Right ventricle myocardium superior (tissue), 1 donor: ENCODE measurements at places on chromosomes 4 and X. TPM values are rescaled to one million over a fixed set of nuclear protein-coding genes. Genes with fewer than 3 reads are reported as not detected.
A peak's percentile ranks its signal among the peaks of the same experiment; 100 is the strongest.

DNA sequence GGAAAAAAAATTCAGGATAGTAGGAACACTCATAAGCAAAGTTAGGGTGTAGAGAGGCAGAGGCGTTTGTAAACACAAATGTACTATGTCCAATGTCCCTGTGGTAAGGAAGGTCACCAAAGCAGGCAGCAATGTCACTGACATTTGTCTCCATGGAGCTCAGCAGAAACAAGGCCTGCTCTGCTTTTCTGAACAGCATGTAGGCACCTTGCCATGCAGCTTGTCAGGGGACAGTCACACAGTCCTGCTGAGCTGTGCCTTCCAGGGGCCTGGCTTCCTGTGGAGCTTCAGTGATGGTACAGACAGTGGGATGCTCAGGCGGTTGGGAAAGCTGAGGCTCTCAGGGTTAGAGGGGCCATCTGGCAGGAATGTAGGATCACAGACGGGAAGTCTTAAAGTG lies 74.5 kb upstream of the HS3ST1 start:
- peak; percentile 73 for DNase-seq

GRCh38 chrX:17375637-17376430 lies 834 bp downstream of the NHS start:
- peak; percentile 52 for DNase-seq

DNA sequence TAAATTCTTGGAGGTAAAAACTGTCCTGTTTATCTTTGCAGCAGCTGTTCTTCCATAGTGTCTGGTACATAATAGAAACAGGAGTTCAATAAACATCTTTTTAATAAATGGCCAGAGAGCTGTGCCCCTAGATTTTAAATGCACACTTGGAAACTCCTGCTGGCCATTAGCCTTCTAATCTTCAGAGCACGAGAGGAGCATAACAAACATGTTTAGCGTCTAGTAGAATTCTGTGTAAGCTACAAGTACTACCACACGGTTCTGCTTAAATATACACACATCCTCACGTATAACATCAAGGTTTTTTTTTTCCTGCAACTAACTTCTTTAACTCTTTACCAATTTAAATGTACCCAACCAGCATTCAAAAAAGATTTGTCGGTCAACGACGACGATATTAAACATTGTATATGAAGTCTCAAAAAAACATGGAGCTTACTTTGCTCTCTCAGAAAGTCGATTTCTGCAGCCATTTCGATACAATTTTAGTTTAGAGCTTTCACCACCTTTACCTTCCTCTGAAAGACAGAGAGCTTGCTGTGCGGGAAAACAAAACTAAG lies 628 bp downstream of the SCLT1 start:
- no peak for DNase-seq

The CXorf38 gene
- total RNA-seq: 4.8 TPM

DNA sequence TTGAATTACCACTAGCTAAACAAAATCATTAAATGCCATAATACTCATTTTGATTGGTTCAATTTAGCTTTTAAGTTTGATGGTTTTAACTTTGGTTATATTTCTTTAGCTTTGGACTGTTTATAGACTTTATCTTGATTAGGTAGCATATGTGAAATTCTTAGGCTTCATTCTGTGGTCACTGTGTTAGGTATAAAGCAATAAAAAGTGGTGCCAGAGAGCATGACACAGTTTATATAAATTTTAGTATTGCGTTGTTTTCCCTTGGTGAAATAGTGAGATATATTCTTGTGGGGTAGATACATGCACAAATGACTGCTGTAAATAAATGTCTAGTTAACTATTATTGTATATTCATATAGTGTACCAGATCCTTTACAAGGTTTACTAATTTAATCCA lies 474.2 kb upstream of the GRID2 start:
- DNase-seq: no peak

- no peak for DNase-seq
Observed at GRCh38 chr4:55912249-55912648, 36.5 kb upstream of the CEP135 start.

The ETDB gene
- not detected for total RNA-seq

DNA sequence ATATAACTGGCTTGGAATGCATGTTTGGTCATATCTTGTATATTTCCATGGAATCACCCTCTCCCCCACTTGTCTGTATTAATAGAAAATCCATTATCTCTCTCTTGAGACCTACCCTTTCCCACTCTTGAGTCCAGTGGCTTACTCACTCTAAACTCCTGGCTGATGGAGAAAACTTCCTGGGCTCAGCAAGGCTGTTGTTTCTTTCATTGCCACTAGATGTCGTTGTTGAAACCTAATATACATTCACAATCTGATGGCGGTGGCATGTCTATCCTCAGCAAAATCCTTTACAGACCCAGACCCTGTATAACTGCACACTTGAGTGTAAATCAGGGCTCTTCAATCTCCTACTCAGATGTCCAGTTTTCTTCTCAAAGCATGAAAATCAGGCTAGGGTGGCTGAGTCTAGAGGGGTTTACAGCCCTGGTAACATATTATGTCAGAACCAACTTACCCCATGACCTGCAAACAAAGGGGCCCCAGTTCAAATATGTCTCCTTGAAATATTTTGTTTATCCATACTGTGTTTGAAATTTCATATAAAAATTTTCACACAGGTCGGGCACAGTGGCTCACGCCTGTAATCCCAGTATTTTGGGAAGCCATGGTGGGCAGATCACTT lies 70.0 kb upstream of the FAM241A start:
- no peak for DNase-seq

The C4orf50 gene
- not detected for total RNA-seq

The DIPK2B gene
- total RNA-seq: 17.8 TPM

GRCh38 chr4:70754990-70755688 lies 33.4 kb downstream of the RUFY3 start:
- no peak for DNase-seq

- no peak for DNase-seq
Observed at GRCh38 chr4:160044693-160045092, 941.8 kb downstream of the RAPGEF2 start.

DNA sequence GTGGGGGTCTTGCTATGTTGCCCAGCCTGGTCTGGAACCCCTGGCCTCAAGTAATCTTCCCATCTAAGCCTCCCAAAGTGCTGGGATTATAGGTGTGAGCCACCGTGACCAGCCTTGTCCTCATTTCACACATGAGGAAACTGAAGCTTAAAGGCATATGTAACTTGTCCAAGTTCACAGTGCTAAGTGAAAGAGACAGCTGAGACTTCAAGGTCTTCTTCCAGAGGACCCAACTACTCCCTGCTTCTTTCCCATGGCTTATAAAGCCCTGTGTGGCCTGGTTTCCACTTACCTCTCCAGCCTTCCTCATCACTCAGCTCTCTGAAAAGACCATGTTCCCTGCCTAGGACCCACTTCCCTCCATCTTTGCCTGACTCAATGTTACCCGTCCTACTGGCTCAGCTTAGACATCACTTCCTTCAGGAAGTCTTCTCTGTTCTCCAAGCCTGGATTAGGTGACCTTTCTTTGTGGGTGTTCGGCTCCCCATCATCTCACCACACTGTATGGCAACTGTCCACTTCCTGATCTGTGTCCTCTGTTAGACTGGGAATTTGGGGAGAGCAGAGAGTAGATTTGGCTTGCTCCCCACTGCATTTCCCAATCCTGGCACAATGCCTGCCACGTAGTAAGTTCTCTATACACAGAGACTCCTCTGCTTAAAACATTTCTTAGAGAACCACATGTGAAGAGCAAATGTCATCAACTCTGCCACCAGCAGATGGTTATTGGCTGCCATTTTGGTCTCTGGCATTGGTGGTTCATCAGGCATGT lies 30.4 kb upstream of the LAMP2 start:
- DNase-seq: no peak

DNA sequence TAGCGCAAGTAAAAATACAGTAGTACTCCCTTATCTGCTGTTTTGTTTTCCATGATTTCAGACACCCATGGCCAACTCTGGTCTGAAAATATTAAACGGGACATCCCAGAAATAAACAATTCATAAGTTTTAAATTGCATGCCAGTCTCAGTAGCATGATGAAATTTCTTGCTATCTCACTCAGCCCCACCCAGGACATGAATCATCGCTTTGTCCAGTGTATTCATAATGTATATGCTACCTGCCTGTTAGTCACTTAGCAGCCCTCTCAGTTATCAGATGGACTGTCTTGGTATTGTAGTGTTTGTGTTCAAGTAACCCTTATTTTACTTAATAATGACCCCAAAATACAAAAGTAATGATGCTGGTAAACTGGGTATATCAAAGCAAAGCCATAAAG lies 158.2 kb upstream of the DDIT4L start:
- DNase-seq: no peak

DNA sequence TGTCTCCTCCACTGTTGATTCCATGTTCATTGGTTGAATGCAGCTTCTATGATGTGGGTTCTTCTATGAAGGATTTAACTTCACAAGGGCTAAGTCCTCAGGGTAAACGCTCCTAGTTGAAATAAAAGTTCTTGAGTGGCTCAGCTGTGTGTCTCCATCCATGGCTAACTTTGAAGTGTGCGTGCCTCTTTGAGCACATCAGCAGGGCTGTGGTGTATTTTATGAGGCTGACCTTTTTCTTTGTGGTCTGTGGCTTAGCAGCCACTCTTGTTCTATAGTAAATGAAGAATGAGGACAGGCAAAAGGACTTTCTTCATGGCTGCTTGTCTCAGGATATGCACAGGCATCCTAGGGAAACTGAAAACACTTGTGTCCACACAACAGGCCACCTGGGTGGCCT lies 88.5 kb downstream of the KIT start:
- no peak for DNase-seq

DNA sequence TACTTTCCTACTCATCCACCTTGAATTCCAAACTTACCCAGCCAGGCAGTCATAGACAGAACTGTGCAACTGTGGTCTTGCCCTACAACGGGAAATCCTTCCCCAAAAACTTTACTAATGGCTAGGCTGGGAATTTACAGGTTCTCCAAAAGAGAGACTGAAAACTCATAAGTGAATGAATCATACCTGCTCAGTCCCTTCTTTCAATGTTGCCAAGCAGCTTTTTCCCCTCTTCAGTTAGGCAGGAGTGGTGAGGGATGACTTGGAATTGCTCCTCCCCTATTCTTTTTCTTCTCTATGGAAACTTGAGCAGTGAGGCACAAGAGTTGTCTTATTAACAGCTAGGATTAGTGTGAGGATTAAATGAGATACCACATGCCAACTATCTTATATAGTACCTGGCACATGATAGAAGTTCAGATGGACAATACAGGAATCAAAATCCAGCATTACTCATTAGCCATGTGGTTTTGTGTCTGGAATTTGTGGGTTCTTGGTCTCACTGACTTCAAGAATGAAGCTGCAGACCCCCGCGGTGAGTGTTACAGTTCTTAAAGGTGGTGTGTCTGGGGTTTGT lies 105.9 kb downstream of the TEX13A start:
- no peak for DNase-seq

DNA sequence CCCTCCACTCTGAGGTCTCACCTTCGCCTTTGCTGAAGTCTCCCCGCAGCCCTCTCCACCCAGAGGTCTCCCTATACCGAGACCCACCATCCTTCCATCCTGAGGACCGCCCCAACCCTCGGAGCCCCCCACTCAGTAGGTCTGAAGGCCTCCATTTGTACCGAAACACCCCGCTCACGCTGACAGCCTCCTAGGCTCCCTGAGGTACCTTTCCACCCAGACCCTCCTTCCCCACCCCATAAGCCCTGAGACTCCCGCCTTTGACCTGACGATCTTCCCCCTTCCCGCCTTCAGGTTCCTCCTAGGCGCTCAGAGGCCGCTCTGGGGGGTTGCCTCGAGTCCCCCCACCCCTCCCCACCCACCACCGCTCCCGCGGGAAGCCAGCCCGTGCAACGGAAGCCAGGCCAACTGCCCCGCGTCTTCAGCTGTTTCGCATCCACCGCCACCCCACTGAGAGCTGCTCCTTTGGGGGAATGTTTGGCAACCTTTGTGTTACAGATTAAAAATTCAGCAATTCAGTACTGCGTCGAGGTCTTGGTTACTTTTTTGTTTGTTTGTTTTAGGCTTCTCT lies 5.0 kb downstream of the SOD3 start:
- DNase-seq: peak; percentile 53

The MTNR1A gene
- total RNA-seq: not detected

DNA sequence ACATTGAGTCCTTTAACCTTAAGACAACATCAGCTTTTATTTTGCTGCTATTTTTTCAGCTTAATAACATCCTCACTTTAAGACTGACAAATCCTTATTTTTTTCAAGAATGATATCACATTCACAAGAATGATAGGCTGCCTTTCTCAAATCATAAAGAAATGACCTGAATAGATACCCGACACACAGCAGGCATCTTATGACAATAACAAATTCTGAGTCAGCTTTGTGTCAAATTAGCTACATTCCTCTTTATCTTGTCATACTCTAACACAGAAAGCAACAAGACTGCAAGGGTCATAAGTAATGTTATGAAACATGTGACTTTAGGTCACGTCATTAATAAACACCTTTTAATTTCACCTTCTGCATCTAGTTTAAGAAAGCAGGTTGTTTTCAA lies 2387.6 kb downstream of the PCDH7 start:
- no peak for DNase-seq

DNA sequence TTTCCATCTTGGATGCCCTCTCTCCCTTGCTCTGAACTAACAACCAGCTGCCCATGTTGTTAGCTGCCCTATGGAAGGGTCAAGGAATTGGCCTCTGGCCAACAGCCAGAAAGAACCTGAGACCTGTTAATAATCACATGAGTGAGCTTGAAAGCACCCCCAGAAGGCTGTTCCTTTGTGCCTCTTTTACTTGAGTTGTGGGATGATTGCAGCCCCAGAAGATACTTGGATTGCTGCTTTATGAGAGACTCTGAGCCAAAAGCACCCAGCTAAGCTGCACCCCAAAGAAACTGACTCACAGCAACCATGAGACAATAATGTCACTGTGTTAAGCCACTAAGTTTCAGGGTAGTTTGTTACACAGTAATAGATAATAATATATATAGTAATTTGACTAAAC lies 73.3 kb downstream of the FRYL start:
- no peak for DNase-seq

DNA sequence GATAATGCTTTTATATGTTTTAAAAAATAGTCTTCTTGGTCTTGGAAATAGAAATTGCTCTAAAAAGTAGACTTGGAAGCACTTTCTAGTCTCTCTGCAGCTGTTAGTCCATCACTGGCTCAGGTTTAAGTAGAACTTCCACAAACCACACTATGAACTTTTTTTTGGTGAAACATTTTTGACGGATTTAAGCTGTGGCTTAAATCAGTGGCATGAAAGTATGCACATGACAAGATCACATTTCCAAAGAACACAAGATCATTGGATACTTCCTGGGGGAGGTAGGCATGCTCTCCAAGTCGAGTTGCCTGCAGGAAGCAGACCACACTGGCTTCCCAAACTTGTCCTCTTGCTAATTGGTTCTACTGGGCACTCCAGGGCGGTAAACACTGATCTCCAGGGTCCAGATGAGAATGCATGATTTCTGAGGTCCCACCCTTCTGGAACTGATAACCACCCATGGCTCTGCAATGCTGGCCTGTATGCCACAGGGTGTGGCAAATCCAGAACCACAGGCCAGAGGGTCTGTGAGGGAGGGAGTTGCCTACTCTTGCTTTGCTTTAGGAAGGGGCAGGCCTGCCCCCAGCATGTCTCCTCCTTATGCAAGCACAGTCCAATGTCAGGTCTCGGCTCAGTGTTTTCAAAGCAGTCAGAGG lies 331.9 kb upstream of the SFRP2 start:
- no peak for DNase-seq

GRCh38 chr4:113837397-113837796 lies 75.9 kb upstream of the CAMK2D start:
- no peak for DNase-seq

The VCX3A gene
- total RNA-seq: not detected

- no peak for DNase-seq
Observed at GRCh38 chr4:15318621-15319348, 109.0 kb upstream of the C1QTNF7 start.
